ENCODE measurements at places on chromosomes 3 and 15. TPM values are rescaled to one million over a fixed set of nuclear protein-coding genes. Genes with fewer than 3 reads are reported as not detected.

- no peaks in the 10 kb centered on the region for H3K27me3 ChIP-seq
- H3K36me3 ChIP-seq, result no peaks in the 10 kb centered on the region
- H3K4me3 ChIP-seq, result no peak overlapping the region
- H3K27ac ChIP-seq, result no peak overlapping the region
- DNase-seq, result no peak
Measured at GRCh38 chr3:66110840-66111239, 72.1 kb upstream of the MAGI1 start.

DNA sequence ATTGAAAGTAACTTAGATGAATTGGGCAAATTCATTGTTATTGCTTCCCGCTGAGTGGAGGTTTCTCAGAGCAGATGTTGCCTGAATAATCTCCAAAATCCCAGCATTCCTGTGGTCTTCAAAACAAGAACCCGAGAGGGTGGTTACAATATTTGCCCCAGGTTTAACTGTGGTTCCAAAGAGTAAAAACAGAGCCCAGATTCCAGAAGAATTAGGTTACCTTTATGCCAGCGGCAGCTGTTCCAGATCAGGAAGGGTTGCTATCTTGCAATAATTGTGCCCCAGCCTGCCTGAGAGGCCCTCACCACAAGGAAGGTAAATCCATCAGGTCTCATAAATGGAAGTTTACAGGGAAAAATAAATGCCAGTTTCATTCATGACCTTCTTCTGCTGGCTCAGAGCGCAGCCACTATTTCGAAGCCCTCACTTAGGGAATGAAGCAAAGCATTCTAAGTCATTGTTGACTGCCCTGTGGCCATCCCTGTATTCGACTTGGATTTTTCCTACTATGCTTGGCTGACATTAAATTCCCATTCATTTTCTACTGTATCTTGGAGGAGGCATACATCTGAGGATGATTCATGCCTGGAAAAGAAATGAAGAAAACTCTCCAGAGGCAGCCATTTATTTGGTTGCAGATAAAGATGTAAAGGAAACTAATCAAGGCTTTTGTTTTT is 54.6 kb downstream of the SSUH2 start:
- H3K27me3 ChIP-seq, result no peaks in the 10 kb centered on the region
- H3K4me1 ChIP-seq, result peaks cover 5% of the 10 kb centered on the region
- no peaks in the 10 kb centered on the region for H3K36me3 ChIP-seq
- no peak overlapping the region for H3K4me3 ChIP-seq
- no peak overlapping the region for H3K27ac ChIP-seq
- peak; percentile 42 for DNase-seq

DNA sequence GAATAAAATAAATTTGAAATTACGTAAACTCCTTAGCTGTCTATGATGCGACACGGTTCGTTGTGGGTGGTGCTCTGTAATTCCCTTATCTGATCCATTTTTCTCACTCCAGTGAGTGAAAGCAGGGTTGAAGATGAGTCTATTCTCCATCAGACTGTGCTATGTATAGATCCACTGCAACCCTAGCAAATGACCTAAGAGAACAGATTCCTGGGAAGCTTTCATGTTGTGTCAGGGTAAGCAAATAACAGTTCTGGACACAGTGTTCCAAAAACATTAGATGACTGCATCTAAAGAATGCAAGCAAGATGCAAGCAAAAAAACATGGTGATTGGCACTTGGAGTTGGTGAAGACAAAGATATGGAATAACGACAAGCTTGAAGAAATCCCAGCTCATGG is 239.3 kb downstream of the SLC9A9 start:
- no peaks in the 10 kb centered on the region for H3K27me3 ChIP-seq
- no peaks in the 10 kb centered on the region for H3K36me3 ChIP-seq
- no peak overlapping the region for H3K4me3 ChIP-seq

DNA sequence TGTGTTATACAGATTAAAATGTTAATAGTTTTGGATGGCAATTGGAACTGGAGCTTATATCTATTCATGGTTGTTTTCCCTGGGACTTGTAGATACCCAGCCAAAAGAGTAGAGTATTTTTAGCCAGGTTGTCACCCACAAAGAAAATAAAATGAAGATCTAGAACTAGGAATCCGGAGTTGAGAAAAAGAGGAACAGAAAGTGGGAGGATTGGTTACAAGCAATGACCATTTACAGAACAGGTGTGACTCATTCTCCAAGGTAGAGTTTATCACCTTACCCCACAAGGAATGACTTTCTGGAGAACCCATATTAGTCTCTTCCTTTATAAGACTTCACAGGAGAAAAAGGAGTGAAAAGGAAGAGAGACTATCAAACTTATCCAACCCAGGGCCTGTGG is 99.8 kb downstream of the TMEM108 start:
- no peaks in the 10 kb centered on the region for H3K36me3 ChIP-seq
- no peaks in the 10 kb centered on the region for H3K4me1 ChIP-seq
- no peak overlapping the region for H3K4me3 ChIP-seq
- H3K27ac ChIP-seq, result no peak overlapping the region

- no peaks in the 10 kb centered on the region for H3K4me1 ChIP-seq
- no peaks in the 10 kb centered on the region for H3K27me3 ChIP-seq
- DNase-seq, result peak; percentile 52
- no peak overlapping the region for H3K27ac ChIP-seq
Measured at GRCh38 chr3:39090922-39091321, 16.5 kb downstream of the GORASP1 start.

Gene ZNF860
- total RNA-seq, result 0.56 TPM

Gene CKMT1A
- not detected for total RNA-seq

DNA sequence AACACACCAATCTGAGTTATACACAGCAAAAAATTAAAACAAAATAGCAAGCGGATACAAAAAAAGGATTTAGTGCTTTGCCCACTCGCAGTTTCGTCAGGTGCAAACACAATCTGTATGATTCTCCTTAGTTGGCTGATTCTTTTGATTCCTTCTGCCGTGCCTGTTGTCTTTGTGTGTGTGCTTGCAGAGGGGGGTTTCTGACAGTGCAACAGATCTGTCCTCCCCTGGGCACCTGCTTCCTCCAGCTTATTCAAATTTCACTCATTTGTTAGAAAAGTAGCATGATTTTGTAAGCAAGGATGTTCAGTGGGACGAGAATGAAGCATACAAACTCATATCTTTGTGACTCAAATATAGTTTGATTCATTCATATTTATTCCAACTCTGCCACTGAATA is 74.0 kb upstream of the NEO1 start:
- no peaks in the 10 kb centered on the region for H3K36me3 ChIP-seq
- DNase-seq, result no peak
- no peak overlapping the region for H3K27ac ChIP-seq
- H3K4me1 ChIP-seq, result peaks cover 3% of the 10 kb centered on the region

- no peak overlapping the region for H3K4me3 ChIP-seq
- no peak for DNase-seq
- H3K4me1 ChIP-seq, result peaks cover 1% of the 10 kb centered on the region
- H3K36me3 ChIP-seq, result no peaks in the 10 kb centered on the region
- no peaks in the 10 kb centered on the region for H3K27me3 ChIP-seq
- no peak overlapping the region for H3K27ac ChIP-seq
Measured at GRCh38 chr3:189909139-189909538, 211.6 kb downstream of the P3H2 start.

- H3K4me3 ChIP-seq, result no peak overlapping the region
- H3K4me1 ChIP-seq, result no peaks in the 10 kb centered on the region
- H3K27me3 ChIP-seq, result peaks cover 9% of the 10 kb centered on the region
- no peak overlapping the region for H3K27ac ChIP-seq
- H3K36me3 ChIP-seq, result no peaks in the 10 kb centered on the region
Measured at GRCh38 chr15:83248151-83249029, 36.1 kb downstream of the BNC1 start.

GRCh38 chr3:152309031-152309430 is 40.3 kb downstream of the MBNL1 start:
- no peak overlapping the region for H3K4me3 ChIP-seq
- no peak for DNase-seq
- H3K27me3 ChIP-seq, result no peaks in the 10 kb centered on the region
- H3K27ac ChIP-seq, result no peak overlapping the region

Gene GALNT15
- total RNA-seq, result 14.7 TPM

DNA sequence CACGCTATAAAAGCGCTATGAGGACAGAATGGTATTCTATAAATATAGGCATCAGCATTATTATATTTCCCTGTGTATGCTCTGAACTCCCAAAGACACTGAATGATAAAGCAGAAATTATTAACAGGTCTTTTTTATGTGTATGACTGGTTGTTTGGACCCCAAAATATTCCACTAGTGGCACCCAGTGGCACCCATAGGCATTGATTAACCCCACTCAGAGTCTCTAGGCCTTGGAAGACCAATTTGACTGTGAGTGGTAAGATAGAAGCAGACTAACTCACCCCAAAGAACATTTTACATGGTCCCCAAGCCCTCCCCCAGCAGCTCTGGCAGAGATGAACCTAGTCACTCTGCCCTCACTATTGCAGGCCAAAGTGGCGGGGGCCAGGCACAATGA is 45.4 kb upstream of the UBE2E1 start:
- peaks cover 4% of the 10 kb centered on the region for H3K4me1 ChIP-seq
- no peaks in the 10 kb centered on the region for H3K36me3 ChIP-seq
- no peak for DNase-seq
- H3K27me3 ChIP-seq, result no peaks in the 10 kb centered on the region

- no peaks in the 10 kb centered on the region for H3K27me3 ChIP-seq
- no peak overlapping the region for H3K4me3 ChIP-seq
- no peak overlapping the region for H3K27ac ChIP-seq
- no peaks in the 10 kb centered on the region for H3K4me1 ChIP-seq
Measured at GRCh38 chr15:65171428-65171827, 13.7 kb downstream of the CLPX start.

Gene POLG
- 18.3 TPM for total RNA-seq

Gene KIF23
- 70.5 TPM for total RNA-seq

GRCh38 chr3:12138044-12138443 is 20.7 kb downstream of the TIMP4 start:
- peak; percentile 24 for DNase-seq
- H3K27me3 ChIP-seq, result peaks cover 3% of the 10 kb centered on the region
- no peaks in the 10 kb centered on the region for H3K4me1 ChIP-seq
- no peak overlapping the region for H3K27ac ChIP-seq
- H3K4me3 ChIP-seq, result no peak overlapping the region
- no peaks in the 10 kb centered on the region for H3K36me3 ChIP-seq

DNA sequence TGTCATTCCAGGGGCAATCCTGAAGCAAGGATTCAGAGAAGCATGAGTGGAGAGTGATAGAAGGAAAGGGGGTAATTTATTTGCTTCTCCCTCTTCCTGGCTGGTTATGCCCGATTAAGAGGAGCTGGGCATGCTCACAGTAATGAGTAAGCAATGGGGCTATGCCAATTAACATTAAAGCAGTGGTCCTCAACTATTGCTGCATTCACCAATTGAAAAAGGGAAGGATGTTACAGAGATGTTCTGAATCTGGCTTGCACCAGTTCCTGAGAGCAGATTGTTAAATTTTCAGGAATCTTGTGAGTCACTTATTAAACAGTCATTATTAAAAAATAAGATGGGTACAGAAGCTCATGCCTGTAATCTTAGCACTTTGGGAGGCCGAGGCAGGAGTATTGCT is 85.9 kb upstream of the ZBTB20 start:
- H3K4me3 ChIP-seq, result no peak overlapping the region
- H3K4me1 ChIP-seq, result no peaks in the 10 kb centered on the region
- no peaks in the 10 kb centered on the region for H3K27me3 ChIP-seq
- no peak overlapping the region for H3K27ac ChIP-seq

- no peak overlapping the region for H3K4me3 ChIP-seq
- no peak overlapping the region for H3K27ac ChIP-seq
- no peak for DNase-seq
- H3K4me1 ChIP-seq, result no peaks in the 10 kb centered on the region
Measured at GRCh38 chr3:178514401-178514800, 21.8 kb upstream of the KCNMB2 start.

GRCh38 chr3:172070269-172070668 is 30.9 kb downstream of the FNDC3B start:
- H3K4me3 ChIP-seq, result no peak overlapping the region
- peaks cover 23% of the 10 kb centered on the region for H3K4me1 ChIP-seq
- no peaks in the 10 kb centered on the region for H3K27me3 ChIP-seq

GRCh38 chr3:189808246-189809007 is 177.2 kb downstream of the TP63 start:
- H3K4me3 ChIP-seq, result no peak overlapping the region
- peaks cover 2% of the 10 kb centered on the region for H3K4me1 ChIP-seq
- H3K27ac ChIP-seq, result no peak overlapping the region
- no peaks in the 10 kb centered on the region for H3K36me3 ChIP-seq
- H3K27me3 ChIP-seq, result no peaks in the 10 kb centered on the region
- no peak for DNase-seq

DNA sequence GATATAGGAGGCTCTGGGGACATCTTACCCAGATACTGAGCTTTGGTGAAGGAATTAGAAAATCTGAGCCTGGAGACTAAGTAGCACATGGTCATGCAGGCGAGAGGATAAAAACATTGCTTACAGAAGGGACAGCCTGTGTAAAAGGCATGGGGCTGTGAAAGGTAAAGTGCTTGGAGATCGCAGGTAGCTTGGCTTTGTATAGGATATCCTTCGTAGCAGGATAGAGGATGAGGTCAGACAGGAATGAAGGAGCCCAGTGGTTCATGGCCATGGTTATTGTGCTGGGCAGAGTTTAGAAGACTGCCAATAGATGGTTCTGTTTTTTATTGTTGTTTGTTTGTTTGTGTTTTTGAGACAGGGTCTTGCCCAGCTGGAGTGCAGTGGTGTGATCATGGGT is 82.5 kb downstream of the SLMAP start:
- no peak overlapping the region for H3K4me3 ChIP-seq
- H3K27ac ChIP-seq, result no peak overlapping the region
- H3K4me1 ChIP-seq, result peaks cover 2% of the 10 kb centered on the region
- no peaks in the 10 kb centered on the region for H3K27me3 ChIP-seq
- DNase-seq, result no peak
- no peaks in the 10 kb centered on the region for H3K36me3 ChIP-seq

- H3K27me3 ChIP-seq, result no peaks in the 10 kb centered on the region
- H3K4me3 ChIP-seq, result no peak overlapping the region
- peaks cover 6% of the 10 kb centered on the region for H3K36me3 ChIP-seq
Measured at GRCh38 chr3:136283627-136284026, 33.5 kb downstream of the PCCB start.

- no peak overlapping the region for H3K27ac ChIP-seq
- H3K36me3 ChIP-seq, result no peaks in the 10 kb centered on the region
- H3K4me1 ChIP-seq, result no peaks in the 10 kb centered on the region
- H3K27me3 ChIP-seq, result no peaks in the 10 kb centered on the region
Measured at GRCh38 chr15:48046813-48047438, 73.9 kb upstream of the SLC24A5 start.

DNA sequence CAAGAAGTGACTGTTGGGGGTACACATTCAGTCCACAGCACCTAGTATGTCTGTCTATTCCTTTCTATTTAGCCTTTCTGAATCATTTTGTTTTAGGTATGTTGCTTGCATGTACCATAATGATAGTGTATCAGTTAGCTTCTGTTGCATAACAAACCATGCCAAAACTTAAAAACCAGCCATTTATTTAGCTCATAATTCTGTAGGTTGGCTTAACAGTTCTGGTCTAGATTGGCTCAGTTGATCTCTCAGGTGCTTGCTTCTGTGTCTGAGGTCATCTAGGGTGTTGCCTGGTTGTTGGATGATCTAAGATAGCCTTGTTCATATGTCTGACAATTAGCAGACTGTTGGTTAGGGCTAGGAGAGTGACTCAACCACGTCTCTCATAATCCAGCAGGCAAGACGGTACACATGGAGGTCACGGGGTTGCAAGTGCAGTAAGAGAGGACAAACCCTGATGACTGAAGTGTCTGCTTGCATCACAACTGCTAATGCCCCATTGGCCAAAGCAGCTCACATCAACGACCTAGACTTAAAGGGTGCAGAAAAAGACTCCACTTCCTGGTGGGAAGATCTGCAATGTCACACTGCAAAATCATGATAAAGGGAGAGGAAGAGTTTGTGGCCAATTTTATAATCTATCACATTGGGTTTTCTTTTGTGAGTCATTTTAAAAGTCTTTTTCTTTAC is 6.8 kb upstream of the PDCD6IP start:
- no peaks in the 10 kb centered on the region for H3K36me3 ChIP-seq
- H3K27ac ChIP-seq, result no peak overlapping the region
- peaks cover 2% of the 10 kb centered on the region for H3K4me1 ChIP-seq
- no peak overlapping the region for H3K4me3 ChIP-seq

Gene KCTD6
- 9.4 TPM for total RNA-seq
